ENCODE measurements at places on chromosomes 12 and 14.

DNA sequence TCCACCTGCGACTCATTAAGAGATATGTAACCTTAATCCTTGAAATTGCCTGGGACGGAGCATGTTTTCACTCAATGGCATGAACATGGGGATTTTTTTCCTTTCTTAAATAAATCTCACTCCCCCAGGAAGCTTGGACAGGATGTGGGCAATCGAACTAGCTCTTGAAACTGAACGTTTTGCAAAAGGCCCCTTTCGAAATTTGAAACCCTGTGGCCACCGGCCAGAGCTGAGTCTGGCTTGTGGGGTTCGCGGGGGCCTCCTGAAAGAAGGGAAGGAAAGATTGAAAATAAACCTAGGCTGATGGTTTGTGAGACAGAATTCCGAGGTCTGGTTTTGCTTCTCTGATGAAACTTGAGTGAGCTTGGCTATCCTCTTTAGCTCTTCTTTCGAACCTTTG, 101.4 kb upstream of the RTL1 start:
- peak; percentile 8 for DNase-seq

DNA sequence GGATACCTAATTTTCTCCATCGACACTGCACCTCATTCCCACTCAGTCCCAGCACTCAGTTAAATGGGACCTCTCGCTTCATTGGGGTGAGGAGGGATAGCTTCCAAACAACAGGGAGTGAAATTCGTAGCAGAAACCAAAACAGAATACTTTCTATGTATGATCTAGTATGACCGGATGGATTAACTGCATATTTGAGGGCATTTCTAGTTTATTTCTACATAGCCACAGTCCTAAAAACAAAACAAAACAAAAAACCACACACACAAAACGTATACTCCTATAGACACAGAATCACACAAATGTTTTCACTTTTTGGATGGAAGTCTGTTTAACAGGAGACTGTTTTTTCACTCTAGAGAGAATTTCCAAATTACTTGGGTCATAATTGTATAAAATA, 307.5 kb upstream of the FKBP4 start:
- DNase-seq, result no peak

- no peak for DNase-seq
Measured at GRCh38 chr12:24911271-24911791, 37.6 kb downstream of the BCAT1 start.

DNA sequence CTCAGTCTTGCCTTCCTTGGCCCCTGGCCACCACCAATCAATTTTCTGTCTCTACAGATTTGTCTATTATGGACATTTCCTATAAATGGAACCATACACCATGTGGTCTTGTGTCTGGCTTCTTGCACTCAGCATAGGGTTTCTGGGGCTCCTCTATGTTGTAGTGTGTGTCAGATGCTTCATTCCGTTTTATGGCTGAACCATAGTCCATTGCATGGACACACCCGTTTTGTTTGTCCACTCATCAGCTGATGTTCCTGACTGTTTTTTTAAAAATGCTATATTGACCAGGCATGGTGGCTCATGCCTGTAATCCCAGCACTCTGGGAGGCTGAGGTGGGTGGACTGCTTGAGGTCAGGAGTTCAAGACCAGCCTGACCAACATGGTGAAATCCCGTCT, 21.0 kb downstream of the ARL6IP4 start:
- DNase-seq, result no peak

DNA sequence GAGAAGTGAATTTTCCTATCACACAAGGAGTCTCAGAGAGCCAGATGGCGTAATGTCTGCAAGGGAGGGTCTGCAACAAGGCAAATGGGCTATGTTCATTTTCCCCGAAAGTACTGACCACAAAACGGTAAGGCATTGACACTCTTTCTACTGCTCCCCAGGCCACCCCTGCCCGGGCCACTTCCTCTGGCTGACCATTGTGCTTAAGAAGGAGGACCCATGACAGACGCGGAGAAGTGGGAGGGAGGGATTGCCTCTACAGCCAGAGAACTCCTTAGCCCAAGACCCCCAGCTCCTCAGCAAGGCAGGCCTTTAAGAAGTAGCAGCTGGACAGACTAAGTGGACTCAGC, 1.2 kb downstream of the NCKAP5L start:
- DNase-seq, result no peak

DNA sequence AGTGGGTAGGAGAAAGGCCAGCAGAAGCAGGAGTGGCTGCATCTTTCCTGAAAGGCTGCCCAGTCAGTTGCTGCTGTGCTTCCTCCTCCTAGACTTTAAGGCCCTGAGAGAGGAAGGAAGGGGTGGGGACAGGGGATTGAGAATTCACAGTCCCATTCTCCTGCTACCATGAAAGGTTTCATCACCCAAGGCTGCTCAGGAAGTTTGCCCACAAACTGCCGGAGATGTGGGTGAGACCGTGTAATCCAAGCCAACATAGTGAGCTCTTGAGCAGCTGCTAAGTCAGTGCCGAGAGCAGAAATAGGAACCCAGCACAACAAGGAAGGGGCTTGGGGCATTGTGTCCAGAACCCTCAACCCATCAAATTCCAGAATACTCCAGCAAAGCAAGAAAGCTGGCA, at the start of gene CTSG:
TSS of gene CTSG (minus strand) at position 69 of the 400 bp plus-strand sequence. CDS start at position 42, 27 bp downstream.
- DNase-seq, result peak; percentile 95

DNA sequence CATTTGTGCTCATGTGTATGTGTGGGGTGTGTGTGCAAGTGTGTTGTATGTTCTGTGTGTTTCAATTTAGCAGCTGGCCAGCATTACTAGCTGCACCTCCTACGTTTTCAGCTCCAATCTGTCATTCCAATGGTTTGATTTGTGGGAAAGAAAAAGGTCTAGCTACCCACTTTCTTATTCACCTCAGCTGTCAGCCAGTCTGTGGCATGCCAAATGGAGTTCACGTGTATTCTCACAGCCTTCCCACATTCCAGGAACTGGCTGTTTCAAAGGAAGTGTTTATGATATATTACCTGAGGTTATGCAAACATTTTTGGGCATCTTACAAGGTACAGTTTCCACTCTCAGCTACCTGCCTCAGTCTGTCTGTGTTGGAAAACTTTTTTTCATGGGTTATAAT, 220.2 kb upstream of the CPNE8 start:
- DNase-seq, result no peak

- DNase-seq, result no peak
Measured at GRCh38 chr14:80135305-80136088, 75.8 kb downstream of the DIO2 start.

- no peak for DNase-seq
Measured at GRCh38 chr12:29543036-29543435, 45.5 kb upstream of the OVCH1 start.

DNA sequence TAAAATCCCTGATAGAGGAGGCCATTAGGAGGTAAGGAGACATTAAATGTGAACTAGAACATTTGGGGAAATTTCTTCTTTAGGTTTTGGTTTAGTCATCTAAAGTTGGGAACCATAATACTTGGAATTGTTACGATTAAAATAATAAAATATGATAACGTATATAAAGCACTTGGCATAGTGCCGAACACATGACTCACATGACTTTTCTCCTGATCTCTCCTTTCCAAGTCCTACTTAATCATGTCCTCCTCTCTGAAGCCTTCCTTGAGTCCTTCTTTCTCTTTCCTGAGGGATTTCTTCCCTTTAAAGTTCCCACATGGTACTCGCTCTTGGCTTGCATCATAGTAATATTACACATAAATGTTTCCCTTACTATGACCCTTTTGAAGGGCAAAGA, 20.0 kb downstream of the BEST3 start:
- no peak for DNase-seq

DNA sequence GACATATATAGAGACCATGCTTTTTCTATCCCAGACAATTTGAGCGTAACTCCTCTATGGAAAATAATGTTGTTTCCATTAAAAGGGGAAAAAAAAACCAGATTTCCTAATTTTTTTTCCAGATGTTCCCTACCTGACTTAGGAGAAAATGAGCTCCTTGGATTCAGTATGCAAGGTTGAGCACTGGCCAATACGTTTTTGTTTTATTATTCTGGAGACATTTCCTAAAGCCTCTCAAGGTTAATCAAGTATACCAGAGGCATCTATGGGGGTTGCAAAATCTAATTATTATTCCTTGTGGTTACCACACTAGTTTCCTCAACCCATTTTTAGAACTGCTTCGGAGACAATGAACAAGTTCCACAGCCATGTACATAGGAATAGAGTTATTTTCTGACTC, 291.3 kb downstream of the SLC16A7 start:
- DNase-seq, result no peak

- peak; percentile 18 for DNase-seq
Measured at GRCh38 chr12:38392554-38393144, 76.1 kb downstream of the ALG10B start.

- DNase-seq, result no peak
Measured at GRCh38 chr12:76649099-76649498, 89.5 kb upstream of the OSBPL8 start.

- DNase-seq, result no peak
Measured at GRCh38 chr14:71286126-71286525, 378.9 kb downstream of the PCNX1 start.

- no peak for DNase-seq
Measured at GRCh38 chr14:69819607-69820006, 22.6 kb upstream of the SLC10A1 start.

DNA sequence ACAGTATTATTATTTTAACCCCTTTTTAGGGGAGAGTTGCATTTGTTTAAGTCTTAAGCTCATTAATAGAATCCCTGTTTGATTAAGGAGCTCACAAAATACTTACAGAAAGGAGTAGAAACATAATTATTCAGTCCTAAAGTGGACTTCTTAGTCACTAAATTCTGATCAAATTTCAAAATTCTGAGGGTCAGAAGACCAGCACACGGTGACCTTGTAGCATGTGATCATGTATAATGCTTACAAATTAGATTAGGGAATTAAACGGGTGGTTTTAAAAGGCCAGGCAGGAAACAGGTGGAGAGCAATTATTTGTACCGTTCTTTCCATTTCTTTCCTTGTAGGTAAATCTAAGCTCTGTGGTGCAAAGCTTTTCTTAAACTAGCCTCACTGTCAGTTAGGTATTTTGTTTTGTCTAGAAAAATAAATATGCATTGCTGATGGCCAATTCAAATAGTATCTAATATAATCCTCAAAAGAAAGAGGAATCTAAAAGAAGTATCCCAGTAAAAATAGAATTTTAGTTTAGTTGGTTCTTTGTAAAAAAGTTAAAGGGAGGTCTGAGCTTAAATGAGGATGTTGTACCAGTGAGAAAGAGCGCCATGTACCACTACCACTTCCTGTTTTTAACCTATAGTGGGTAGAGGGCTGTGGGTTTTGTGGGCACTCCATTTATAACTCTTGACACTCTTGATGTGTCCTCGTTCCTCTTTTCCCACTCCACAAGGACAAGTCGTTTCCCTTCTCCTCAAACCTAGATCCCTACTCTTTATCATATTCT, 51.1 kb downstream of the SLC38A1 start:
- peak; percentile 90 for DNase-seq

DNA sequence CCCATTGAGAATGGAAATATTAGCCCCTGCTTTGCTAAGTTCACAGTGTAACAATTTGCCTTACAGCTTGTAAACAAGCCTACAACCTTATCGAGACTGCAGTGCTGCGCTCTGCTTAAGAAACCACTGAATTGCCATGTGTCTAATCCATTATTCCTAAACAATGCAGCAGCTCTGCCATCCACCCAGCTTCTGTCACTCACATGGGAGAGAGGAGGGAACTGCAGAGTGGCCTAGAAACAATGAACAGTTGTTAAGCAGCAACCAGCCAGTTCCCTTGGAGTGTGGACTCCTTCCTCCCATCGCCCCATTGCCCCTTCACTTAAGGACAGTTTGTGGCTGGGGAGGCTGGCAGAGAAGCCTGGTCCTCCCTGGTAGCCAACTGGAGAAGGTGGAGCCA, 42.9 kb downstream of the TESPA1 start:
- no peak for DNase-seq

DNA sequence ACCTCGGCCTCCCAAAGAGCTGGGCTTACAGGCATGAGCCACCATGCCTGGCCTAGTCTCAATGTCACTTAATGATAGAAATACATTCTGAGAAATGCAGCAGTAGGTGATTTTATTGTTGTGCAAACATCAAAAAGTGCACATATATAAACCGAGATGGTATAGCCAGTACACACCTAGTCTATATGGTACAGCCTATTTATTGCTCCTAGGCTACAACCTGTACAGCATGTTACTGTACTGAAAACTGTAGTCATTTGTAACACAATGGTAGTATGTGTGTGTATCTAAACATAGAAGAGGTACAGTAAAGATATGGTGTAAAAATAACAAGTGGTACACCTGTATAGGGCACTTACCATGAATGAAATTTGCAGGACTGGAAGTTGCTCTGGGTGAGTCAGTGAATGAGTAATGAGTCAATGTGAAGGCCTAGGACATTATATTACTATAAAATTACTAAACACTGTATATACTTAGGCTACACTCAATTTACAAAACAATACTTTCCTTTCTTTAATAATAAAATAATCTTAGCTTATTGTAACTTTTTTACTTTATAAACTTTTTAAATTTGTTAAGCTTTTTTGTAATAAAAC, 166.7 kb upstream of the SYT1 start:
- DNase-seq, result no peak

DNA sequence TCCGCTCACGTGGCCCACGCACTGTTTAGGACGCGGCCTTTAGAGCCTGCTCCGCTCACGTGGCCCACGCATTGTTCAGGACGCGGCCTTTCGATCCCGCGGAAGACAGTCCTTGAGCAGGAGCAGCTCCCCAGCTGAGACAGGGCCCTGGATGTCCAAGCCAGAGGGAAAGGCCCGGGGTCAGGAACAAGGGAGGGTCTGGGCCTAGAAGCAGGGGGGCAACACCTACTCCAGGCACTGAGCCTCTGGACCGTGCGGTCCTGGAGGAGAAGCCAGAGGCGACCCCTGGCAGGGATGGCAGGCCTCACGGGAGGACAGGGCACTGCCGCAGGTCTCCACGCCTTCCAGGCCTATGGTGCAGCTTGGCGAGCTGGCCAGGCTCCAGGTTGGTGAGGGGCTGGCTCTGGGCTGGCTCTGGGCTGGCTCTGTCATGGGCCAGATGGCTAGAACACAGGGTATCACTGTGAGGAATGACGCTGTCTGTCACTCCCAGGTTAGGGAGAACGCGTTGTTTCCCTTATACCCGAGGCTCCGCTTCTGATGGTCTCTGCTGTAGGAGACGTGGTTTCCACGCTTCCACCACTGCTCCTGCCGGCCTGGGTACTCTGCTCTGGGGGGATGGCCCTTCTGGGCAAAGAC, 341.7 kb downstream of the TMEM121 start:
- no peak for DNase-seq

GRCh38 chr12:25194722-25195055, 271 bp downstream of the DNAI7 start:
- DNase-seq, result no peak

DNA sequence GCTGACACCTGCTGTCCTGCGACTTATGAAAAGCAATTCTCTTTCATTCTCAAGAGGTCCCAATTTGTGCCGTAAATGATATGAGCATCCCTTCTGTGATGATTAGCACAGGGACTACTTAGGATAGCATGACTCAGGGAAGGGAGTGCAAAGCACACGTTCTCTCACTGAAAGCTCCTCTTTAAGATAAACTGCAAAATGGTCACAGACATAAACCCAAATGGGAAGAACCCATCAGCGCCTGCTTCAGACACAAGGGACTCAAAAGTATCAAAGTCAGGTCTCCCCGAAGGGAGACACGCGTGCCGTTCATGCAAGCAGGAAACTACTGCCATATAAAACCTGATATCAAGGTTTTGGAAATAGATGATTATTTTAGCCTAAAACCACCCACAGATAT, 33.9 kb upstream of the PIWIL1 start:
- no peak for DNase-seq

- DNase-seq, result peak; percentile 36
Measured at GRCh38 chr12:74646831-74647230, 109.2 kb downstream of the ATXN7L3B start.

GRCh38 chr14:91841065-91841464, 26.3 kb downstream of the TC2N start:
- no peak for DNase-seq

Measured in Kasumi-1 (cell line).